ENCODE measurements at places on chromosomes 2 and 18.
A peak's percentile ranks its signal among the peaks of the same experiment; 100 is the strongest.

- DNase-seq = no peak
Observed at GRCh38 chr18:34604591-34604990, 105.5 kb upstream of the DTNA start.

DNA sequence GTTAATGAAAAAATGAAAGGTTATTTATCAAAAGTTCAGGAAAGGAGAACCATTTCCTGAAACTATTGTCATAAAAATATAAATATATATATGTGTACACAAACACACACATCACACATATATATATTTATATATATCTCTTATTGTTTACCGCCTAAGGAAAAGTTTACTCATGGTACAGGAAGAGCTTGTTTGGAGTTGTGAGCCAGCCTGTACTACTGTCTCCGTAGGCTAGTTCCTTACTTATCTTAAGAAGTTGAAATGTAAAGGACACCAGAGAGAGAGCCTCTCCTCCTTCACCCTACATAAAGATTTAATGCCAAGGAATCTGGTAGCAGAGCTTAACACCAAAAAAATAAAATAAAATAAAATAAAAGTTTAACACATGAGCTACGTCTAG, 19.6 kb downstream of the DSC1 start:
- DNase-seq = no peak

- no peak for DNase-seq
Observed at GRCh38 chr2:202147775-202148174, 74.7 kb downstream of the KIAA2012 start.

- no peak for DNase-seq
Observed at GRCh38 chr2:177669625-177670330, 277.2 kb downstream of the AGPS start.

- no peak for DNase-seq
Observed at GRCh38 chr2:80815259-80815658, 510.7 kb upstream of the LRRTM1 start.

DNA sequence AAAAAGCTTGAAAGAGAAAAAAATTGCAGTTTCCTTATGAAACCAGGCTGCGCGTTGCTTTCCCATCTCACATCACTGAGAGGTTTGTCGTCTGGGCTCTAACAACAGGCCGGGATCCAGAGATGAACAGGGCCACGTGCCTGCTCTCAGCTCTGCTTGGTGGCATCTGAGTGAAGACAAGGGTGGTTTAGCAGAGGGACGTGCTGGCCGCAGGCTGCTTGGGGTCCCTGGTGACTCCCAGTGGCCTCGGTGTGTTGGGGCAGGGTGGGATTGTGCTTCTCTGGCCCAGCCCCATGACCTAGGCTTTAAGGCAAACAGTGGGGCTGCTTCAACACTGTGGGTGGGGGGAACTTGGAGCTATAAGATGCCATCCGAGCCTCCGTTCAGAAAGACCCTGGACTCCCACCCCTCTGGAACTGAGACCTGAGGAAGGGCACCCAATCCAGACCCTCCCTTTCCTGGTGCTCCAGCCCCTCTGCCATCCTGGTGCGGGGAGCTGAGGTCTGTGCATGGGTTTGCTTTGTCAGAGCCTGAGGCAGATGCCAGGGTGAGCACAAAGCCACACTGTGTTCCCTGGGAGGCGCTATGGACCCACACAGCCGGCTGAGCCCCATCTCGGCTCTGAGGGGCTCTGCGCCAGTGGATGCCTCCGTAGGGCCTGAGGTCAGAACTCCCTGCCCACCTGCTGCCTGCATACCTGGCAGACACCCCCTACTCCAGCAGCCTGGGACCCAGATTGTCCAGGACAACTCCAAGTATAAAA, 18.4 kb upstream of the HPCAL1 start:
- DNase-seq = no peak

- DNase-seq = no peak
Observed at GRCh38 chr2:39660612-39661236, 5.0 kb upstream of the TMEM178A start.

GRCh38 chr2:222057347-222058073, 241.3 kb downstream of the PAX3 start:
- DNase-seq = peak; percentile 9

- no peak for DNase-seq
Observed at GRCh38 chr2:96403481-96403880, 67.9 kb downstream of the NCAPH start.

DNA sequence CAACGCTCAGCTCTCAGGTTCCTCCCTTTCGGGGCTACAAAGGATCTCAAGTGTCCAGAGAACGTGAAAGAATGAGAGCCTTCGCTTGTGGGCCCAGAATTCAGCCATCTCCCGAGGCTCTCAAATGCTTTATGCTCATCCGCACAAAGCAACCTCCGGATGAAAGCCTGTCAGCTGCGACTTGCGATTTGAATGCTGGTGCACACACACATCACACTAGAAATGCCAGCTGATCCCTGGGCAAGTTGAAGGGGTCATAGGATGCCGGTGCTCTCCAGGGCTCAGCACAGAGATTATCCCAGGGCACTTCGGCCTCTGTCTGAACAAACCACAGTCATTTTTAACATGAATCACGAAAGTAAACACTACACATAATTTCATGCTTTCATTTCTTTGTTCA, 141.8 kb upstream of the MYT1L start:
- no peak for DNase-seq

- DNase-seq = no peak
Observed at GRCh38 chr2:212814941-212815340, 276.3 kb upstream of the ERBB4 start.

DNA sequence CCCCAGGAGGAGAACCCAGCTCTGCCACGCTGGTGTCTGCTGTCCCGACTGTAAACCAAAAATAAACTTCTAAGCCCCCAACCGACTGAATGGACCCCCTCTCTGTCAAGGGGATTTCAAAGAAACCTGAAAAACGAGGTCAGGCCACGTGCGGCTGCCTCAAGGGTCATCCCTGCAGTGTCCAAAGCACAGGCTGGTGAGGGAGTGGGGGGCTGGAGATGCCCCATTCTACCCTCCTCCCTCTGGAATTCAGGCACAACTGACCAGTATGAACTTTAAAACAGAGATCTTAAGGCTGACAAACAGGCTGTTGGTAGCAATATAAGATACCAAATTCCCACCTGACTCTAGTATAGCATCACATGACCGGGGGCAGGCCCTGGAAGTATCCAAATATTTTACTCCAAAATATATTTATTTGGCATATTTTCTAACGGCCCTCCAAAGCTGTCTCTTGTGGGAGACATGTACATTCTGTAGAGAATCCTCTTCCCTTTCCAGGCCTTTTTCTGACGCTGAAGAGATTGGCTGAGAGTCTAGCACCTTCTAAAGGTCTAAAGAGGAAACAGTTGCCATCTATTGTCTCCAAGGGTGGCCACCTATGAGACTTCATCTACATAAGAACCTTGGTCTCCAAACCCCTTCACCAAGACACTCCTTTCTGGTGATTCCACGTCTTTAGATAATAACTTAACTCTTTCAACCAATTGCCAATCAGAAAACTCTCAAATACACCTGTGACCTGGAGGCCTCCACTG, 40.4 kb upstream of the CTDP1 start:
- no peak for DNase-seq

DNA sequence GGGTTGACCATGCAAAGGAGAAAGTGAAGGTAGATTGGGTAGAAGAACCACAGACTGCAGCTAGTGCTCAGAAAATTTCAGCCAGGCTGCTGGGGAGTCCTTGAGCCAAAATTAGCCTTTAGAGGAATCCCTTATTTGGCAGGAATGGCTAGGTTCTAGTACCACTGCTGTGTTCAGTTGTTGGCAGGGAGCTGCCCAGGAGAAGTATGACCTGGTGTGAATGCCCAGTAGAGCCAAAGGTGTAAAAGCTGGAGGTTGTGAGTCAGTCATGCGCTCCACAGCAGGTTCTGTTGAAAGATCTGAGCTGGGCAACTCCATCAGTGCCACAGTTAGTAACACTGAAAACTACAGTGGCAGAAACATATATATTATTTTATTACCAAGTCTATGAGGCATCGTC, 36.4 kb upstream of the TBR1 start:
- no peak for DNase-seq

DNA sequence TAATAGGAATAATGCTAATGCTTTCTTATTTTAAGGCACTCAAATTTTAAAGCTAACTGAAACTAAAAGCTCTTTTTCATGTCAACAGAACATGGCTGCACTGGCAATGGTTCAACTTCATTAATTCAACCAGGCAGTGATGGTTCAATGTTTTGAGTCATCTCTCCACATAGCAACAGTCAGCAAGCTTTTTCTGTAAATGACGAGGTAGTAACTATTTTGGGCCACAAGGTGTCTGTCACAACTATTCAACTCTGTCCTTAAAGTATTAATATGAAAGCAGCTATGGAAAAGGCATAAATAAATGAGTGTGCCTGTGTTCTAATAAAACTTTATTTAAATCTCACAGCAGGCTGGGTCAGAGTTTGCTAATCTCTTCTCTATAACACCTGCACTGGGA, 1425.6 kb upstream of the PIK3C3 start:
- DNase-seq = no peak

Data from CD4-positive, alpha-beta T cell treated with Interleukin-4 for 1 hour (primary cell).